ENCODE measurements at places on chromosomes 11 and 22.
A peak's percentile ranks its signal among the peaks of the same experiment; 100 is the strongest.

DNA sequence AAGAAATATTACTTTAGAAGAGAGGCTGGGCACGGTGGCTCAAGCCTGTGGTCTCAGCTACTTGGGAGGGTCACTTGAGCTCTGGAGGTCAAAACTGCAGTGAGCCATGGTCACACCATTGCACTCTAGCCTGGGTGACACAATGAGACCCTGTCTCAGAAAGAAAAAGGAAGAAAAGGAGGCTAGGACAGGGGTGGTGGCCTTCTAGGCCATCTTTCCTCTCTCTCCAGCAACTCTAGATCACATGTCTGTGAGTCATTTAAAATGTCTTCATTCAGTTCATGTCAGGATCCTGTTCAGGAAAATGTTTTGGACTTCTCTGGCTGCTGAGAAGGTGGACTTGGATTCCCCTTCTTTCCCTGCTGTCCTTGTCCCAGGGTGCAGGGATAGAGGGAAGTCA lies 53.3 kb downstream of the PPFIA1 start:
- DNase-seq, result no peak

DNA sequence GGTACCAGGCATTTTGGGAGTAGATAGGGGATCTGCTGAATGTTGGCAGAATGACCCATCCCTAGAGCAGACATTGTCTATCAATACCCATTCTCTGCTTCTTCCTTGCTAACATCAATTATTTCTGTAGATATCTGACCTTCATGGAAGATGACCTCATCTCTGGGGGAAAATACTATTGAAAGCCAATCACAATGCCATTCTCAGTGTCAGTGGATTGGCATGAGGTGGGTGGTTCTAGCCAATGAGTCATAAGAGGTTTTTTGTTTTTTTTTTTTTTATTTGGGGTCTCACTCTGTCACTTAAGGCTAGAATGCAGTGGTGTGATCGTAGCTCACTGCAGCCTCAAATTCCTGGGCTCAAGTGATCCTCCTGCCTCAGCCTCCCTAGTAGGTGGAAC lies 42.5 kb downstream of the SNX19 start:
- DNase-seq, result no peak

DNA sequence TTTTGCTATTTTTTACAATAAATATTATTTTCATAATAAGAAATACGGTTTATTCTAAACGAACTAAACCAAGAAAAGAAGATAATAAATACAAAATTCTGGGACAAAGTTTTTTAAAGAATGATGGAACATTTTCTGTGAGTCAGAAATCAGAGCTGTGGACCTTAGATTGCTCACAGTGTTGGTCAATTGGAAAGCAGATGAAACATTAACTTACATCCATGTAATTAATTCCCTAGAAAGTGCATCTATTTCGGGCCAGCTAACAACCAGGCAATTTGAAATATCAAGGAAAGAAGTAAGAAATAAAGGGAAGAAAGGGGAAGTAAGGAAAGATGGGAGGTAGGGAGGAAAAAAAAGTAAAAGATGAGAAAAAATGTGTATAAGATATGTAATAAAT lies 1569.8 kb upstream of the TENM4 start:
- no peak for DNase-seq

DNA sequence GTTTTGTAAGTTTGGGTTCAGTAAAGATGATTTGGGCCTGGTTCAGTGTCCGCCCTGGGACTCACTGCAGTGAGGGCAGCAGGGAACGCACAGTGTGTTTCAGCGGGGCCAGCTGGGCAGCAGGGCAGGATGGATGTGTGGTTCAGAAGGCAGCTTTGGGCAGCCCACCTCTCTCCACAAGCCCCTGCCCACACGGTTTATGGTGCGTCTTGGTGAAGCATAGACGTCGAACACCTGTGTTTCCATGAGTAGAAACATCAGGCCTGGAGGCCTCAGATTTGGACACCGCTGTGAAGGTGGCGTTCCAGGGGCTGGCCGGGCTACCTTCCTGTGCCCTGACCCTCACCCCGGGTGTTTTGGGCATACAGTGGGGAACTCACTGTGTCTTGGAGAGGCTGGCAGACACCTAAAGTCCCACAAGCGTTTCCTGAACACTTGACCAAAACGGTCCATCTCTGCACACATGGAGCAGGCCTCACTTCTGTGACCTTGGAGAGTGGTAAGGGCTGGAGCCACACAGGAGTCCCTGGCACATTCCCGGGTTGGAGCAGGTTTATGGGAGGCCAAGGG lies 59.0 kb downstream of the ST14 start:
- DNase-seq, result no peak

DNA sequence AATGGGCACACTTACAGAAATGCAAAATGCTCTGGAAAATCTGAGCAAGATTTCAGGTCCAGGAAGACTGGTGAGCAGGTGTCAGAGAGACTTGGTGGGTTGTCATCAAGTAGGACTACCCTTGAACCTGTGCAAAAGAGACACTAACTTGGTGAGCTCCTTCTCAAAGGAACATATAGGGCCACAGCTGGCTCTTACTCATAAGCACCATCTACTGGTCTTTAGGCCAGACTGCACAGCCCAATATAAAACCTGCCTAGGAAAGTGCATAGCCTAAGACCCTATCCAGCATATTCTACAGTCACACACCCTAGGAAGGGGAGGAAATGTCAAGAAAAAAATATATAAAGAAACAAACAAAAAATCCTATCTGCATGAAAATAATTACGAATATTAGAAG lies 18.2 kb upstream of the OR10W1 start:
- DNase-seq, result peak; percentile 17

- no peak for DNase-seq
Measured at GRCh38 chr11:71986131-71986530, 12.6 kb upstream of the IL18BP start.

GRCh38 chr11:67613960-67614715 lies 7.4 kb downstream of the NDUFV1 start:
- peak; percentile 24 for DNase-seq

DNA sequence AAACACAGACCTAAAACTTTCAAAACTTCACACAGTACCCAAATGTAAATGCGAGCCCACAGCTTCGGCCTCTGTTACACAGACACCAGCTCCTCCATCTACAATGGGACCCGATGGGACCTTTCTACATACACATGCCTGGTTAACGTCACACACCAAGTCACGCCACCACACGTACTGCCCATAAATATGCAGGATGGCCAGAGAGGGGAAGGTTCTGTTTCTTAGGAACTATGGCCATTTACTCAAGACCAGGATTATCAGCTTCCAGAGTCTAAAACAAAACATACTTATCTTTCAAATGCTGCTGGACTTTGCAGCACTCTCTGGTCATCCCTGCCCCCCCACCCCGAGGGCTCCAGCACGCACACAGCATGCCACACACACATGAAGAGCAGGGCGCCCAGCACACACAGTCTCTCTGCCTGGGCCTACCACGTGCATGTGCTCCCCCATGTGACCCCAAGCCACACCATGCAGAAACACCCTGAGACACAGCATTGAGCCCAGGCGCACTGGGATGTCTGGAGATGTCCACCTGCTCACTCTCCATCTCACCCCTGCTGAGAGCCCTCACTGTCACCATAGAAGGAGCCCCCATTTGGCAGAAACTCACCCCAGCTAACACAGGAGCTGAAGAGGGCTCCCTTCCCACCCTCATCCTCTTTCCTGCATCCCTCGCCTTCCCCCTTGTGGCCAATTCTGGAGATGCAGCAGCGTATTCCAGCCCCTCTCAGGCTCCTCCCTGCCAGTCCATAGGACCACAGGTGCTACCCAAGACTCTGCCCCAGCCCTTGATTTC lies 61.8 kb downstream of the SLC22A12 start:
- peak; percentile 72 for DNase-seq

- DNase-seq, result no peak
Measured at GRCh38 chr11:7509966-7510365, 3.8 kb upstream of the PPFIBP2 start.

DNA sequence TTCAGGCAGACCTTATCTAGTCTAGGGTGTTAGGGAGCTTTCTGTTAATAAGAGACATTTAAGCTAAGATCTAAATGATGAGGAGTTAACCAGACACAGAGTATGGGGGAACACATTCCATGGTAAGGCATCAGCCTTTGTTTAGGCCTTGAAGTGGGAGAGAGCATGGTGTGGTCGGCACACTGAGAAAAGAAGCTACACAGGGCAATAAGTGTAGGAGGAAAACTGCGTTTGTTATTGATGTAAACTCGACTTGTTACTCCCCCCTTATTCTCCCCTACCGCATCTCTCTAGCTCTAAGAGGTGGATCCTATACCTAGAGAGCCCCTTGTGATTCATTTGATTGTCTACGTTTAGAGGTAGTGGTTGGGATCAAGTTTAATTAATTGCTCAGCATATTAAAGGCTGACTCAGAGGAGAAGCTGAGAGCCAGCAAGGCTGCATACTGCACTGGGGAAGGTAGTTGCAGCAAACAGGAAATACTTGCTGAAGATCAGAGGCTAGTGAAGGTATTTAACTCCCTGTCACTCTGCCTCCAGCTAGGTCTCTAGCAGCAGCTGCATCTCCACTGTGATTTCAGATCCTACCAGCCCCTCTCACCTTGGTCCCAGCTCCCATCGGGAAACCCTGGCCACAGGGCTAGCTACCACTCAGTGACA lies 86.8 kb upstream of the TEAD1 start:
- no peak for DNase-seq

DNA sequence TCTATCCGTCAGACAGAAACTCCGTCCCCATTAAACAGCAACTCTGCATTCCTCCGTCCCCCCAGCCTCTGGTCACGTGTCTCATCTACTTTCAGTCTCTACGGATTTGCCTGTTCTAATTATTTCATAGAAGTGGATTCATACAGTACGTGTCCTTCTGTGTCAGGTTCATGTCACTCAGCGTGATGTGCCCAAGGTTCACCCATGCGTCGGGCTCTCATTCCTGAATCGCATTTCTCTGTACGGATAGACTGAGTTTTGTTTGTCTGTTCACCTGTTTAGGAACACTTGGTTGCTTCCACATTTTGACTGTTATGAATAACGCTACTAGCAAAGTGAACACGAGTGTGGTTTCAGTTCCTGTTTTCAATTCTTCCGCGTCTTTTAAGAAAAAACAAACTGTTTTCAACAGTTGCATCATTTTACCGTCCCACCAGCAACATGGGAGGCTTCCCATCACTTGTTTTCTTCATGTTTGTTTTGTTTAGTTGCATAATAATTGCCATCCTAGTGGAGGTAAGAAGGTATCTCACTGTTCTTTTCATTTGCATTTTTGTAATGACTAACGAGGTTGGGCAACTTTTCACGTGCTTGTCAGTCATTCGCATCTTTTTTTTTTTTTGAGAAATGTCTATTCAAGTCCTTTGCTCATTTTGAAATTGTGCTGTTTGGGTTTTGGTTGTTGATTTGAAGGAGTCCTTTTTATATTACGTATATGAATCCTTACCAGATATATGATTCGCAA lies 8.9 kb upstream of the NLRP6 start:
- DNase-seq, result no peak

GRCh38 chr11:96242191-96242847 lies 100.7 kb downstream of the MAML2 start:
- DNase-seq, result no peak

DNA sequence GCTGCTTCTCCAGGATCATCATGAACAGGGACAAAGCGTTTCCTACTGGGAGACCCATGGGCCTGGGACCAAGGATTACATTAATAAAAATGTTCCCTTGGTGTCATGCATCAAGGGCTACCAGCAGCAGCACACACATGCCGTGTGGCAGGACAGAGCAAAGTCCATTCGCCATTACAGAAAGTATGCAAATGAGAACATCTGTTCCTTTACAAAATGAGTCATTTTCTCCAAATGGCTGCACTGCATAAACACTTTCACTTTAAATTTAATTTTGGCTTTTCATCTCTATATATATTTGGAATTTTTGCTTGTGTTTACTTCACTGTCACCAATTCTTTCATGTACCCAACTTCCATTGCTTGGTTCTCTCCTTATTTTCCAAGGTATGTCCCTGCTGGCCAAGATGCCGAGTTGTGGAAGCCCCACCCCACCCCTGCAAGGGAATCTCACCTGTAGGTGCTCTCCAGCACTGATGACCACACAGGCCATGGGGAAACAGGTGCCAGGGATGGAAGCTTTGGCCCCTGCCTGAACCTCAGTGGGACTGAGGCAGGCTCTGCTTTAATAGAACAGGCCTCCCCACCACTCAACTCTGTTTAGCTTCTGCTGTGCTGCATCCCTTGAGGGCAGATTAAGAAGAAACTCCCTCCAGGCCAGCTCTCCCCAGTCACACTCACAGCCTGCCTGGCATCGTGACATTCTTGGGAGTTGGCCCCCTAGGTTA lies 15.6 kb upstream of the GNAZ start:
- DNase-seq, result no peak

GRCh38 chr22:45772743-45773142 lies 101.1 kb downstream of the ATXN10 start:
- no peak for DNase-seq

DNA sequence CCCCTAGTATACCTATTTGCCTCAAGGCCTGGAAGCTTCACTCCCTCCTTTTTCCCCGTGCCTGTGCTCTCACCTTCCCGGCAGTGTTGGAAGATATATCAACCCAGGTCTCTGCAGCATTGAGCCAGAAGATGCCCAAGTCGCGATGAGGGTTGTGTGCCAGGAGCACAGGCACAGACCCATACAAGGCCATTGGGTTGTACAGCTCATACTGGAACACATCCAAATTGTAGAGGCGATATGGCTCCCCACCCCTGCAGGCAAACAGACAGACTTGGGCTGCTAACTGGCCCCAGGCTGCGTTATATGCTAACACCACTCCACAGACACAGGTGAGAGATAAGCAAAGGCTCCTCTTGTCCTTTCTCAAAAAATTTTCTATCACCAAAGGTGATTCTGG lies 10.7 kb upstream of the B3GAT3 start:
- no peak for DNase-seq

DNA sequence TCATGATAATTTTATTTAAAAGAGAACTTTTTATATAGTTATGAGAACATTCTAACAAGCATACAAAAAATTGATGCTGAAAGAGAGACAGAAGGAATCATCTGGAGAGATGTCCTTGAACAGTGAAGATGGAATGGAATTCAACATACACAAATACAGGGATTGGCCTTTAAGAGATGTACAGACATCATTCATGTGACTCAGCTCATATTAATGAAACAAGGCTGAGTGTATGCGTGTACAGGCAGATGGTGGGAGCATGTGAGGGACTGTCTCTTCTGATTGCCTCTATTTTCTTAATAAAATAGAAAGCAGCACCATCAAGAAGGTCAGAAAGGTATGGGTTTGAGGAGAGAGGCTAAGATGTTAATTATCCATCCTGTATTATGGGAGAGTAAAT lies 793.3 kb downstream of the CNTN5 start:
- DNase-seq, result no peak

GRCh38 chr22:45534339-45535192 lies 31.9 kb downstream of the FBLN1 start:
- DNase-seq, result peak; percentile 30

Measured in NCI-H345 (cell line).